GM04504 (cell line): ENCODE measurements at places on chromosomes 7 and 10.
A peak's percentile ranks its signal among the peaks of the same experiment; 100 is the strongest.

DNA sequence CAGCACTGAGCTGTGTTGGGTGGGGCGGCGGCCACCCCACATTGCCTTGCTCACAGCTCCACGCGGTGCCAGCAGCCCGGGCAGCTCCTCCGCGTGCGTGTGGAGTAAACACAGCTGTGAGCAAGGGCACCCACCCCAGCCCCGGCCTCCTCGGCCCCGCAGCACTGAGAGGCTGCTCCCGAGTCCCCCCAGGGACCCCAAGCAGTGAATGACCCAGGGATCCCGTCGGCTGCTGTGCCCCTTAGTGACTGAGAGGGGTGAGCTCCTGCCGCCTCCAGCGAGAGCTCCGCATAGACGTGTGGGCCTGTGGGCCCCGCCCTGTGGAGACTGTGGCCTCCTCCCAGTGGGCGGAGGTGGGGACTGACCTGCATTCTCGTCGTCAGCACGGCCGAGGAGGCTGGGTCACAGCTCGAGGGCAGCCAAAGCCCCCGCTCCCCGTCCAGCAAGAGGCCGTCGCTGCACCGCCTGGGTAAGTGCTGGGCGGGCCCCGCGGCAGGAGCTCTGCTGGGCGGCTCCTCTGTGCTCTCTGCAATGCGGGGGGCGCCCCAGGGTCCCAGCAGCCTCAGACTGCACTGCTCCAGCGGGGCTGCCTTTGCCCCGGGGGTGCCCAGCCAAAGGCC lies 29.9 kb upstream of the UTF1 start:
- no peak for DNase-seq

GRCh38 chr10:3467052-3467951 lies 294.7 kb upstream of the PITRM1 start:
- DNase-seq = peak; percentile 98

GRCh38 chr10:89312973-89313372 lies 11.1 kb downstream of the IFIT2 start:
- no peak for DNase-seq

GRCh38 chr10:32271617-32272016 lies 75.3 kb downstream of the EPC1 start:
- no peak for DNase-seq

DNA sequence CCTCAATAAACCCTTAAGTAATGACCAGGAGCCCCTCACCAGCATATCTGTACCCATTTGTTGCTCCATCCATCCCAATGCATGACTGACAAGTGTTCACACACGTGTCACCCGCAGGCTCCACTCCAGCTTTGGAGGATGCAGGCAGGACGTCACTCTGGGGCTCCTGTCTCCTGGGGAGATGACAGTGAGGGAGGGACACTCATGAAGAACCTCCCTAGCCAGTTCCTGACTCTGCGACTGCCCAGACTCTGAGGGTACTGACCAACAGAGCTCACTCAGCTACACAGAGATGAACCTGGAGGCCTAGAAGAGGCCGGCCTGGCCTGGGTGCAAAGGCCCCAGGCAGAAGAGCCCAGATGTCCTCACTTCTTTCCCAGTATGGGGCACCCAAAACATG lies 135.1 kb upstream of the RET start:
- no peak for DNase-seq

DNA sequence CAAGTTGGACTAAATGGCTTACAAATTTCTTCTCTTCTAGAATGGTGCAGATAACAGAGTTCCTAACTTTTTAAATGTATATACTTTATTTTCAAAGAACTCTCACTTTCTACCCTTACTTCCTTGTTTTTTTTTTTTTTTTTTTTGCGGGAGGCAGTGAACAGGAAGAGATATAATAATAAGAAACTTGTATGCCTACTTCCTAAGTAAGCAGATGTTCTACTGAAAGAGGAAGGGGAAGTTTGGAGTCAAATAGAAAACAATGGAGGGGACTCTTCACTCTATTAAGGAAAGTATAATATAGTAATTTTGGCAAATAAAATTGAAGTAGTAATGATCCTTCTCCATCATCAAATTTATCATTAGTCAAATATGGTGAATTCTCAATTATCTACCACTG lies 754.0 kb downstream of the KCNMA1 start:
- no peak for DNase-seq

DNA sequence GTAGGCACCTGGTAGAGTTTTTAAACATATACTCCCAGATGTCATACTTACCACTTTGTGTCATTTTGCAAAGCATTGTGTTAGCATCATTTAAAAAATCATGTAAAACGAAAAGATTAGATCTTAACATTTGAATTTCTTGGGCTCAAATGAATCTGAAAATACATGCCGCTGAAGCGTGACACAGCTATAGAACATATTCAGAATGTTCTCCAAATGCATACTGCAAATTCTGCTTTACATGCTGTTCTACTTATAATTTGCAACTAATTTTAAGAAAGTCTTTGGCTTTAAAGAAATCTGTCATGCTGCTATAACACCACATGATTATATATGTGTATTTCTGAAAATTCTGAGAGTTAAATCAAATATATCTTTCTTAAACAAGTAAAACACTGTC lies 109.2 kb upstream of the CAV2 start:
- DNase-seq = no peak

DNA sequence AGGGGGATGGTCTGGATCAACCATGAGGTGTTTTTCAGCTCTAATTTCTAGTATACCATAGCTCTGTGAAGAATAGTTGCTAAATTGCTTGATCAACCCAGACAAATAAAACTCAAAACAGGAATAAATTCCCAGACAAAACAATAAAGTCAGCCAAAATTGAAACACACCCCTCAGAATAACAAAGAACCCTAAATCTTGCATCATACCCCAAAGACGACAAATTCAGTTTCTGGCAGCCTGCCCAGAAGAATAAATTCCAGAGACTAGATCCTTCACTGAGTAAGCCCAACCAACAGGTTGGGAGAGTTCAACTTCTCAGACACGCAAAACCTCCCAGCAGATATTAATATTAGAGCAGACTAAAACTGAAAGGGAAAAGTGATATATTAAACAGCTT lies 11.2 kb upstream of the SEM1 start:
- no peak for DNase-seq
